AG09309 (cell line): ENCODE measurements at places on chromosomes 1 and 21.

DNA sequence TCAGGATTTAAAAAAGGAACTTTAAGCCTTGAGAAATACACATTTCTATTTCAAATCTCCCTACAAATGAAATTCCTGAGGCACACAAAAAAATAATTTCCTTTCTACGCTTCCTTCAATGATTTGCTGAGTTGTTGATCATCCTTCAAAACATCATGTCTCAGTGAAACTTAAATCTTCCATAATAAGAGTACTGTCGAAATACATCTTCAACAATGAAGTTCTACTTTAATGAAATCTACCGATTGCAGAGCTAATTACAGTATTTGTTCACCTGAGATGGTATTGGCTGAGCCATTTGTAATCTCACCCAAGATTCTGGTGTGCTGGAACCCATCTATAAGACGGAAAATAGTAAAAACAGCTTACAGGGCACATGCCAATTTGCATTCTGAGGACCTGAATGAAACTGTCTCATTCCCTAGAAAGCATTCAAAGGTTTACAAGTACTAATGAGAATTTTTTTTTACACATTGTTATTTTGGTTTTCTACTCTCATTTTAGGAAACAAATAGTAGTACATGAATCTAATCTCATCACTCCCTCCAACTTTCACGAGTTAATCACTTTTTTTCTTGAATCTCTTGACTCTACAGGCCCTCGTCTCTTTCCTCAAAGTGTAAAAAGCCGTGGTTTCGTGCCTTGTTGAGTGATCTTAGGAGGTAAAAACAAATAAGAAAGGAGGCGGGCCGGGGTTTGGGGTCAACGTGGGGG is 1.1 kb downstream of the CHML start:
- DNase-seq: no peak

- DNase-seq: peak; percentile 62
These were observed 13.3 kb downstream of the POLR3GL start for GRCh38 chr1:145977486-145978470.

- DNase-seq: no peak
These were observed 21.3 kb upstream of the LRRC3 start for GRCh38 chr21:44433791-44434567.

GRCh38 chr1:201682964-201683363 is 144.0 kb downstream of the NAV1 start:
- no peak for DNase-seq

DNA sequence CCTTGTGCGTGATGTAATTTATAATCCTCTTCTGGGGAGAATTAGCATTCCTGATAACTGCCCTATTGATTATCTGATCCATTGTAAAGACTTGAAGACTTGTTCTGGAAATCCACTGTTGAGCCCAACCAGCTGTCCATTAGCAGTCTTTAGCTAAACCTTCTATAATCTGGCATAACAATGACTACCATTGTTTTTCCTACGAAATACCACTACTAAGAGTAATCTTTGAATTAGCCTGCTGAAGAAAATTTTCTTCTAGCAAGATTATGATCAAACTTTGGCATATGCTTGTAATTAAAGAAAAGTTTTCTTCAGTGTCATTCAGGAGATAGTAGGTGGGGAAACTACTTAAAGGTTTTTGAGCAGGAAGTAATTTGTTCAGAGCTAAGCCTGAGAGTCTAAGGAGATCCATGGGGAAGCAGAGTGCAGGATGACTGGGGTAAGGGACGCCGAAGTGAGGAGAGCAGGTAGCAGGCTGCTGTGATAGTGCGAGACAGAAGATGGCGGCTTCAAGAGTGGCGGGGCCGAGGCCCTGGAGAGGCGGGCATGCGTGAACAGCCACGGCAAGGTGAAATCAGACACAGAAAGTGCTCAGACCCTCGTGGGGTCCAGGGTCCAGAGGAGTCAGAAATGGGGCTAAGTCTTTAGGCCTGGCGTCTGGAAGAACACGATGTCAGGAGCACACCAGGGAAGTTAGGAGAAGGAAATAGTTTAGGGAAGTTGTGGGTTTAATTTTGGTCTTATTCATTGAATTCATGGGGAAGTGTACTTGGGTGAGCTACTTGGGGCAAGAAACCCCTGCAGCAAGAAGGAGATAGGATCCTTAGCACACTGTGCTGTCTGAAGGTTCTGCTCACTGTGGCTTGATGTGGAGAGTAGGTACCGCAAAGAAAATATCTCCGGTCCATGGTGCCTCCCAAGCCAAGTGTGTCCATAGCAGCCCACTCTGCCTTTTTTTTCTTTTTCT is 112.6 kb upstream of the ADAR start:
- DNase-seq: no peak

DNA sequence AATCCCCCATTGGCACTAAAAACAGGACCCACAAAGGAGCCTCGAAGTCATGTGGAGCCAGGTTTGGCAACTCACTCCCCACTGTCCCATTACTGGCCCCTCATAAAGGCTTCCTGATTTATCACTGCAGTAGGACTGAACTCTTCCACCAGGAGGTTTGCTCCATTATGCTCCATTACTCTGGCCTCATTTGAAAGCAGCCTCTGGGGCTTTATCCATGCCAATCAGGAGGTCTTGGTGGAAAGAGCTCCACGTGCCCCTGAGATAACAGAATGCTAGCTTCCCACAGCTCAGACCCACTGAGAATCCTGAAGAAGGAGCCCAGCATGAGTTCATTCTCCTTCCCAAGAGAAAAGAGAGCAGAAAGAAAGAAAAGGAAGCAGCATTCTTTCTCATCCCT is 76.4 kb downstream of the HIVEP3 start:
- DNase-seq: no peak

DNA sequence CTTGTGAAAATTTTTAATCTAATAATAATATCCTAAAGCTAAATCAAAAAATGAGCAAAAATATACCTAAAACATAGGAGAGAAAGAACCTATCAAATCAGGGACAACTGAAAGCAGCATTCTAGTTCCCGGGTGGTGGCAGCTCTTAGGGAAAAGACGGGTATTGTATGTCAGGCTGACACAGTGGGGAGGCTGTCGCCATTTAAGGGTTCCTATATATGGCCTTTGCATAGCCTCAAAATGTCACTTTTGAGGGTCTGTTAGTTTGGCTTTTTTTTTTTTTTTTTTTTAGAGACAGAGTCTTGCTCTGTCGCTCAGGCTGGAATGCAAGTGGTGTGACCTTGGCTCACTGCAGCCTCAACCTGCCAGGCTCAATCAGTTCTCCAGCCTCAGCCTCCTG is 6.0 kb downstream of the CLSTN1 start:
- no peak for DNase-seq

DNA sequence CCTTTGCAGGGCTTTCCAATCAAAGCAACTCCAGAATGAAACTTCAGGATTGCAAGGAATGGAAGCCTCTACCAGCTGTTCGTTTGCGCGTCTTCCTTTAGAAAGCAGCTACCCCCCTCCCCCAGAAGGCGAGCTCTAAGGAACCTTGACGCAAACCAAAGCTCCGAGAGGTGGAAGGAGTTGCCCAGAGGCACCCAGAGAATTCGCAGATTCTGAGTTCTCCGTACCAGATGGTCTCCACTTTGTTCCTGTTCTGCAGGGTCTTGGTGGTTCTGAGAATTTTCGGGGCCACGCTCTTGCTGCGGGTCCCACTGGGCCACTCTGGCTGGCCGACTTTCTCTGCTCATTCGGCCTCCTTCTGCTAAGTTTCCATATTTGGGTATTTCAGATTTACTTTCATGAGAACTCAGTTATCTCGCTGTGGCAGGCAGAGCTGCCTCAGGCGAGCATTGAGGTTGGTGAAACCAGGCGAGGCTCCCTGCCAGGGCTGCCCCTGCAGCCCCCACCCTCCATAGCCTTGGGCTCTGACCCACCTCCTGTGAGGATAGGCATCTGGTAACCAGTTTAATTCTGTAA is 801 bp downstream of the TRAF5 start:
- no peak for DNase-seq

DNA sequence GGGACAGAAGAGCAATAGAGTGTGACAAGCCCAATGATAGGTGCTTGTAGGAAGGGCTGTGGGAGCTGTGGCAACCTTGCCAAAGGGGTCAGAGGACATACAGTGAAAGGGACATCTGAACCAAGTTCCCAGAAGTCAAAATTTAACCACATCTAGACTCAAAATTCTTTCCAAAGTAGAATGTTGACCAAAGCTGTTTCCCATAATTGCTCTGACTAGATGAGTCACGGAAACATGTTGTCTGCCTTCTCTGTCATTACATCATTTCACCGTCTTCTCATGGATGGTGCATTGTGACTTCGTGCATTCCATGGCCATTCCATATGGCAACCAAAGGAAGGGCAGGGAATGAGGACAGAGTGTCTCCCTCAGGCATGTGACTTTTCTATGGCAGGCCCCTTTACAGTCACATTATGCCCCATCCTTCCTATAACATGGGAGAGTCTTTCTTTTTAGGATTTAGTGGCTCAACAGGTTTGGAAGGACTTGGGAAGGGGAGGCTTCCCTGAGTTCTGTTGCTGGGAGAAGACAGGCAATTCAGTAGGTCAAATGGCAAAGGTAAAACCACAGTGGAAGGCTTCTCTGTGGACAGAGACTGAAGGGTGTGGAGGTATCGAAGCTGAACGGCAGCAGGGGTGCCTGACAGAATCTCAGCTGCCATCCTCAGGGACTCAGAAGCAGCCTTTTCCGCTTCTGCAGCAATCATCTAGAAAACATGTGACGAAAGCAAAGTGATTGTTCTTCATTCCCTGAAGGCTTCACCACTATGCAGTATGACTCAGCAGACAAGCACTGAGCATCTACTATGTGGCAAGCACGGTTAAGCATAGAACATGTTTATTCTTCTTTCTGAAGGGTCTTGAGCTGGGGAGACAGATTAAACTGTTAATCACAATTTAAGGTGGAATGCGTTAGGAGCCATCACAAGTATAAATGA is 24.7 kb downstream of the NPHS2 start:
- peak; percentile 24 for DNase-seq

GRCh38 chr21:44695184-44695583 is 1.8 kb upstream of the KRTAP10-12 start:
- DNase-seq: no peak

GRCh38 chr1:50416150-50416527 is 7.1 kb downstream of the DMRTA2 start:
- no peak for DNase-seq

DNA sequence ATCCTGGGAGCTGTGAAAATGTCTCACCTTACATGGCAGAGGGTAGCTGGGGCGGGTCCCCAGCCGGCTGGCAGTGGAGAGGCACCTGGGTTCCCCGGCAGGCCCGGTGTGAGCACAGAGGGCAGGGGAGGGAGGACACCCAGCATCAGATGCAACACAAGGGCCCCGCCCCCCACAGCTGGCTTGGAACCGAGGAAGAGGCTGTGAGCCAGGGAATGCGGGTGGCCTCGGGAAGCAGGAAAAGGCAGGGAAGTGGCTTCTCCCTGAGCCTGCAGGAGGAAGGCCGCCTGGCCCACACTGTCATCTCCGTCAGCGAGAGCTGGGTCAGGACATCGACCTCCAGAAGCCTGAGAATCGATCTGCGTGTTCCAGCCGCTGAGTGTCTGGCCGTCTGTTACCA is 87.3 kb downstream of the SIK1 start:
- DNase-seq: no peak

- DNase-seq: no peak
These were observed 208.7 kb downstream of the FGGY start for GRCh38 chr1:59505596-59506028.

GRCh38 chr1:93095804-93096585 is 16.9 kb downstream of the MTF2 start:
- no peak for DNase-seq

- peak; percentile 80 for DNase-seq
These were observed 34.8 kb downstream of the ZMYND12 start for GRCh38 chr1:42420911-42421585.

GRCh38 chr21:40466893-40467483 is 380.0 kb downstream of the DSCAM start:
- no peak for DNase-seq

DNA sequence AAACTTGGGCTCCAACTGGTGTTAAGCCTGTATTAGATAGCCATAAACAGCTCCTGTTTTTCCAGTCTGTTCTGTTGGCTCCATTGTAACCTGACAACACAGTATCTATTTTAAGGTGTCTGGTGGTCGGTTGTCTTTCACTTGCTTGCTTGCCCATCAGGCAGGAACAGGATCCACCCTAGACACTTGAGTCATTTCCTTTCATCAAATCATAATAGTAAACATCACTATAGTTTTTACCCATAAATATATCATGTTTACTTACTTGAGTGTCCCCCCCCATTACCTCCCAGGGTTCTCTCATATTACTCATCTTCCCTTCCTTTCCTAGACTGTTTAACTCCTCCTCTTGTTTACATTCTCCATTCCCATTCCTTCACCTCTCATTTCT is 2.9 kb downstream of the DDI2 start:
- DNase-seq: no peak

GRCh38 chr1:41590331-41590730 is 105.8 kb upstream of the EDN2 start:
- no peak for DNase-seq

DNA sequence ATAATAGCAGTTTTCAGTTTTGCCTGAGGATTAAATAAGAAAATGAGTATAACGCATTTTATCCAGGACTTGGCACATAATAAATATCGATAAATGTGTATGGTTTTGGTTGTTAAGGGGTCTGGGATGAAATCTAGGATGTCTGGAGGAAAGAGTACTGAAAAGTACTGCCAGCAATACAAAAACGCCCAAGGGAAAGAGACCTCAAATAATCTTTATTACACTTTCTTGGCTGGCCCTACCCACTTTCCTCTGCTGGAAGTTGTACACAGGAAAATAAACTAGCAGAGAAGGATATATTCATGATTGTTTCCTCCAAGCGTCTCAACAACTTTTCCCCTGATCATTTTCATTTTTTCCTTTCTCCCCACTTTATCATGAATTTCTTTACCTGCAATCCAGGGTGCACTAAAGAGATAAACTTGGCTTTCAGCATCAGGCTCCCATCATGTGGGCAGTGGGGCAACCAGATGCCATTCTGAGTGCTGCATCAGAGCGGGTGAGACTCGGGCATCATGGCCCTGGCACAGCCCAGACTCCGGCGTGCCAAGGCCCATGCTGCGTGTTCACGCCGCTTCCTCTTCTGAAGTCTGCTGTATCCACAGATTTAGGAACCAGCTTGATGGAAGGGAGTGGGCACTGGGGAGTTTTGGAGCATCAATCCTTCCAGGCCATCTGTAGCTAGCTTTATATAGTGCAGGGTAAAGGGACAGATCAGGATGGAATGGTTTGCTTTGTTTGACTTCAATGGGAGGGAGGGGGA is 35.8 kb upstream of the PLXNA2 start:
- no peak for DNase-seq

DNA sequence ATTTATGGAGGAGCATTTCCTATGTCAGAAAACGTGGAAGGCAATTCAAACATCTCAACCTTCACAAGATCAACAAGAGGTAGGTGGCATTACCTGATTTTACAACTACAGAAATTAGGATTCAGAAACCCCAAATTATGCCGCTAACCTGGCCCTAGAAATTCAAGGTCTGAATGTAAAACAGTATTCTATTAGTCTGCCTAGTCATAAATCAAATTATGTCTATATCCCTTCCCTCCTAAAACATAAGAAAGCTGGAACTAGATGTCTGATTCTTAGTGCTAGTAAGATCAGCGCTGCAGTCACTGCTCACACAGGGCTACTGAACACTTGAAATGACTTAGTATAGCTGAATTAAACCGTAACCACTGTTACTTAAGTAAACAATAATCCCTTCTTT is 1.4 kb downstream of the TOMM20 start:
- DNase-seq: no peak
